ENCODE measurements at places on chromosomes 3 and 15.

DNA sequence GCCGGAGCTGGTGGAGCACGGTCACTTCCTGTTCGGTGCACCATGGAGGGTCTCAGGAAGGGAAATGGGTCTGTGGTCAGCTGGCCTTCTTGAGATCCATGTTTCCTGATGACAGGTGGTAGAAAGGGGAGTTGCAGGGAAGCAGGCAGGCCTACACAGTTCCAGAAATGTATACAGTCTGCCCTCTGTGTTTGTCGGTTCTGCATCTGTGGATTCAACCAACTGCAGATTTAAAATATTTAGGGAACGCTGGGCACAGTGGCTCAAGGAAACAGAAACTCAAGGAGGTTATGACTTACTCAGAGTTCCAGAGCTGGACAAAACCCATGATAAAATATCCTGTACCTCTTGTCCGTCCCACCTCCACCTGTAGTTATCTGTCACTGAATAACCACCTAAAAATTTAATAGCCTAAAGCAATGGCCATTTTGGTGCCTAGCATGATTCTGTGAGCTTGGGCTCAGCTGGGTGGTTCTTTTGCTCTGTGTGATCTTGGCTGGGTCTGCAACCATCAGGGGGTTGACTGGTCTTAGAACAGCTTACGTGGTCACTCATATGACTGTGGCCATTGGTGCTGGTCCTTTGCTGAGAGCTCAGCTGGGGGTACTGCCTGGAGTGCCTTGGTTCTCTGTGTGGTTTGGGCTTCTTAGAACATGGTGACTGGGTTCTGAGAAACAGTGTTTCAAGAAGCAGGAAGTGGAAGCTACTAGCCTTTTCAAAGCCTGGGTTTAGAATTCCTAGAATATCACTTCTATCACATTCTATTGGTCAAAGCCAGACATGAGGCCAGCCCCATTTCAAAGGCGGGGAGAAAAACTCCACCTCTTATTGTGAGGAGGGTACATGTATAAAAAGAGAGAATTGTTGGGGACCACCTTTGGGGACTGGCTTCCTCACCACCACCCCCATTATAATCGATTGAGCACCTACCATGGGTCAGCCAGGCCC is 239.7 kb upstream of the BHLHE40 start:
- DNase-seq, result no peak

- DNase-seq, result no peak
Measured at GRCh38 chr3:15303728-15304127, 28.7 kb downstream of the SH3BP5 start.

- DNase-seq, result no peak
Measured at GRCh38 chr3:12299026-12299425, 10.2 kb downstream of the PPARG start.

GRCh38 chr3:160618363-160618762 is 53.0 kb upstream of the KPNA4 start:
- DNase-seq, result no peak

- no peak for DNase-seq
Measured at GRCh38 chr3:95399585-95399984, 1336.7 kb downstream of the NSUN3 start.
